Esophagus squamous epithelium (tissue), 5 donors: ENCODE measurements at places on chromosomes 6 and 20.

DNA sequence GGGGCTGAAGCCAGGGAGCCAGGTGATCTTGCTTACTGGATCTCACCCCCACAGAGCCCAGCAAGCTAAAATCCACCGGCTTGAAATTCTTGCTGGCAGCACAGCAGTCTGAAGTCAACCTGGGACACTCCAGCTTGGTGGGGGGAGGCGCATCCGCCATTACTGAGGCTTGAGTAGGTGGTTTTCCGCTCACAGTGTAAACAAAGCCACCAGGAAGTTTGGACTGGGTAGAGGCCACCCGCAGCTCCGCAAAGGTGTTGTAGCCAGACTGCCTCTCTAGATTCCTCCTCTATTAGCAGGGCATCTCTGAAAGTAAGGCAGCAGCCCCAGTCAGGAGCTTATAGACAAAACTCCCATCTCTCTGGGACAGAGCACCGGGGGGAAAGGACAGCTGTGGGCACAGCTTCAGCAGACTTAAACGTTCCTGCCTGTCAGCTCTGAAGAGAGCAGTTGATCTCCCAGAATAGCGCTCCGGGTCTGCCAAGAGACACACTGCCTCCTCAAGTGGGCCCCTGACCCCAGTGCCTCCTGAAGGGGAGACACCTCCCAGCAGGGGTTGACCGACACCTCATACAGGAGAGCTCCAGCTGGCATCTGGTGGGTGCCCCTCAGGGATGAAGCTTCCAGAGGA is 206.3 kb upstream of the KHDRBS2 start:
- DNase-seq = no peak

- DNase-seq = no peak
Observed at GRCh38 chr6:35505999-35506412, 6.7 kb downstream of the TULP1 start.

- no peak for DNase-seq
Observed at GRCh38 chr20:47054945-47055344, 160.3 kb downstream of the EYA2 start.

DNA sequence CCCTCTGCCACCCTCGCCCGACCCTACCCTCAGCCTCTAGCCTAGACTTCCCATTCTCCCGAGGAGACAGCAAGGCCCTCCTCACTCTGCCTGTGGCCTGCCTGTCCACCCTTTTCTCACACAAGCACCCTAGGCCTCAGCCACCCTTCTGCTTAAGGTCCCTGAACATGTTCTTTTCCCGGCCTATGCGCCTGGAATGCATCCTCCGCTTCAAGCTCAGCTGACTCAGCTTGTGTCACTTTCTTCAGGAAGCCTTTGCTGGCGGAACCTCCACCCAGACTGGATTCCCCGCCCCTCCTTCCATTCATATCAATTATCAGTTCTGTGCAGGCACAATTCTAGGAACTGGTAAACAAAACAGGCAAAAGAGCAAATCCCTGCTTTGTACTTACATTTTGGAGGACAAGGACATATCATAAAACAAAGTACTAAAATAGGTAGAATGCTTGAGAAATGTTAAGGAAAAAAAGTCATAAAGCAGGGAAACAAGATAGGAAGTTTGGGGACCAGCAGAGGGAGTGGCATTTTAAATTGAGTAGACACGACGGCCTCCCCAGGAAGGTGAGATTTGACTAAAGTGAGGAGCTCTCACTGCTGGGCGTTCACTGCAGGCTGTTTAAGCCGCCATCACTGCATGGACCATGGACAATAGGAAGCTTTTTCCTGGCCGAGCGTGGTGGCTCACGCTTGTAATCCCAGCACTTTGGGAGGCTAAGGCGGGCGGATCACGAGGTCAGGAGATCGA is 17.9 kb upstream of the SNHG17 start:
- DNase-seq = no peak

DNA sequence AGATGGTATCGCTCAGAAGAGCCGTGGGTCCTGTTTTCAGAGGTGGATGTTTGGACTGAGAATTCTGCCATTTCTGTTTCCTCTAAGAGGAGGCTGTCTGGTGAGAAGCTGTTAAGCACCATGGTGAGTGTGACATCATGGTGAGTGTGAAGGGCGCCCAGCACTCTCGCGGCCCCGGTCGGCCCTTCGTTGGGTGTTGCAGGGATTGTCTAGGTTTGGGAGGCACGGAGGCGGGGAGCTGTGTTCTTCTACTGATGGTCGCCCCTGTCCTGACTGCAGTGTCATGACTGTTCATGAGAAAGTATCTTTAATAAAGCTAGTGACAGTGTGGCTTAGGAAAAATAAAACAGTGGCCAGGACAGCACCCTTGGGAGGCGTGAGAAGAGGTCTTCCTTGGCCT is 70.4 kb downstream of the NOL4L start:
- DNase-seq = no peak

- no peak for DNase-seq
Observed at GRCh38 chr6:101011186-101011585, 130.1 kb upstream of the ASCC3 start.

- no peak for DNase-seq
Observed at GRCh38 chr20:52083627-52084232, 107.8 kb downstream of the ZFP64 start.

- DNase-seq = no peak
Observed at GRCh38 chr6:80622641-80623040, 516.2 kb downstream of the BCKDHB start.

DNA sequence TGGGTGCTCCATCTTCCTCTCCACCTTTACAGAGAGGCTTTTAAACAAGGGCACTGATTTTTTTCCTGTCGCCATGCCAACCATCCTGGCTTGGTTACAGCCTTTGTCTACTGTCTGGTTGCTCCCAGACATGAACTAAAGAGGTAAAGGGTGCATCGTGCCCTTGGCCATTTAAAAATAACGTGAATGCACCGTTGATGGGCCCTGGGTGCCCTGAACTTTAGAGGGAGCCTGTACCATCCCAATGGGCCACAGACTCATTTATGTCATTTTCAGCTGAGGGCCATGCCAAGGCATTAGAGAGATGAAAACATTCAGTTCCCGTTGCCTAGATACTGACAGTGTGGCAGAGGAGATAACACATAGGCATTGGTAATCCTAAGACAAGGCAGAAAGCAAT is 23.3 kb downstream of the TMC2 start:
- DNase-seq = no peak

- no peak for DNase-seq
Observed at GRCh38 chr20:56382696-56383095, 9.3 kb downstream of the AURKA start.

DNA sequence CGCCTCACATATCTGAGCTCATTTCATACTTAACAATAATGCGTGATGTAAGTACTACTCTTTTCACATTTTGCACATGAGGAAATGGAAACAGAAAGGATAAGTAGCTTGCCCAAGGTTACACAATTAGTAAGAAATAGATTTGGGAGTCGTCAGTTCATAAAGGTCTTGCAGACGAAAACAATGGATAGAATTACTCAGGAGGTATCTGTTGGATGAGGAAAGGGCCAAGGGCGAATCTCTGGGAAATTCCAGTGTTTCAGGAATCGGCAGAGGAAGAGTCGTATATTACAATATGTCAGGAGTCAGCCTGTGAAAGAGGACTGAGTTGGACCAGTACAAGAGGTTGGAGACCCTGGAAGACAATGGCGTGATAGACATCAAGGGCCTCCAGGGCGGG is 12.8 kb upstream of the EDN1 start:
- DNase-seq = no peak
